Stimulated activated CD4-positive, alpha-beta T cell treated with anti-CD3 and anti-CD28 coated beads, Interleukin-1b, Interleukin-23, amount 100 ng/mL, for 1 hour (primary cell): ENCODE measurements at places on chromosomes 6 and 20.

- DNase-seq = no peak
Measured at GRCh38 chr6:157830354-157831017, 7.4 kb downstream of the SNX9 start.

DNA sequence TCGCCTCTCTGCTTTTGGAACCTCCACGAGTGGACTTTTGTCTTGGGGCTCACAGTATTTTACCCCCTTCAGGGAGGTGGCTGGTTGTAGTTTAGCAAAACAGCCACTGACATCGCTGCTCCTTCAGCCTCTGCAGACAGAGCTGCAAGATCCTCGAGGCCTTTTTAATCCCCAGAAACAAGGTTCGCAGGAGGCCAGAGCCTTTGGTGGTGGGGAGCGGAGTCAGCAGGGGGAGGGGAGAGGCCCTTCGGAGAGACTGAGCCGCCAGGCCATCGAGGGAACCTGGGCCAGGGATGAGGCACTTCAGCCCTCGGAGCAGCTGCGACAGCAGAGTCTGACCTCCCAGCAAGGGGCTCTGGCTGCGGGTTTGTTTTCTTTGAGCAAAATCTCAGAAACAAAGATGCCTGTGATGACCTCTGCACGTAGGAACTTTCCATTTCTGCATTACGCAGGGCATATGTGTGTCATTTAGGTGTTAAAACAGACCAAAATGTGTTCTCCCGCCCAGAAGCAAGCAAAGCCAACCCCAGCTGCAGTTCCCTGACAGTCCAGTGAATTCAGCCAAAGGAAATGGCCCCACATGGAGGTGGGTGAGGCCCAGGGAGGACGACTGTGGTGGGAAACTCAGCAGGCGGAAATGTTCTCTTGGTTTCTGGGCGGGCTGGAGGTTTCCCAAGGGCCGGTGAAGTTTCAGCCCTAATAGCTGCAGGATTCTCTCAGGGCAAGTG is 171.2 kb upstream of the SULF2 start:
- no peak for DNase-seq

- DNase-seq = no peak
Measured at GRCh38 chr6:88611721-88612120, 351.7 kb downstream of the RNGTT start.

DNA sequence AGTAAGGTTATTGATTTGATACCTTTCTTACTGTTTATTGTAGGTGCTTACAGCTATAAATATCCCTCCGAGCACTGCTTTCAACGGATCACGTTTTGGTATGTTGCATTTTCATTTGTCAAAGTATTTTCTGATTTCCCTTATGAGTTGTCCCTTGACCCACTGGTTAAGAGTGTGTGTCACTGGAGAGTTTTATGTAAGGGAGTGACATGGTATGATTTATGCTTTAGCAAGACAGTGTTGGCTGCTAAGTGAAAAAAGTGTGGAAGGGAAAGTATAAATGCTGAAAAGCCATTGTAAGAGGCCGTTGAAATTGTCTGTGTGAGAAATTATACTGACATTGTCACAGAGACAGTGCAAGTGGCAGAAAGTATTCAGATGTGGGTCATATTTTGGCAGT is 72.0 kb downstream of the SYCP2 start:
- no peak for DNase-seq

DNA sequence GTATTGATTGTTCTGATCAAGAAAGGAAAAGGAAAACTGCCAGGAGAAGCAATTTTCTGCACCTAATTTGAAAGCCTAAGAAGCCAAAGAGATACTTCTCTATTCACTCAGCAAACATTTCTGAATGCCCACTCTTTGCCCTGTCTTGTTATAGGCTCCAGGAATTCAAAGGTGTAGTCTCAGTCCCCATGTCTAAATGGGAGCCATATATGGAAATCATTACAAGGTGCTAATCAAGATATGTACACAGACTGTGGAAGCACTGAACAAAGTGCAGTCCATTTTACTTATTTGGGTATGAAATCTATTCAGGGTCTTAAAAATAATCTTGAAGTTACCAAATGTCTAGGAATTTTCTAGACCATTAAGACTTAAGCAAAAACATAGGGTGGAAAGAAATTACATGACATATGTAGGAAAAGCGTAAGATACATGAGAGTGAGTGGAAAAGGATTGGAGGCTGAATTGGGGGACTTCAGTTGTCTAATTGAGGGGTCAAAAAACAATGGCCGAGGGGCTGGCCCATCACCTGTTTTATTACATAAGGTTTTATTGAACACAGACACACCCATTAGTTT is 39.0 kb upstream of the ASCC3 start:
- no peak for DNase-seq

- no peak for DNase-seq
Measured at GRCh38 chr20:36491901-36492617, 49.3 kb upstream of the MYL9 start.

- no peak for DNase-seq
Measured at GRCh38 chr20:23233341-23233740, 117.2 kb upstream of the NXT1 start.

DNA sequence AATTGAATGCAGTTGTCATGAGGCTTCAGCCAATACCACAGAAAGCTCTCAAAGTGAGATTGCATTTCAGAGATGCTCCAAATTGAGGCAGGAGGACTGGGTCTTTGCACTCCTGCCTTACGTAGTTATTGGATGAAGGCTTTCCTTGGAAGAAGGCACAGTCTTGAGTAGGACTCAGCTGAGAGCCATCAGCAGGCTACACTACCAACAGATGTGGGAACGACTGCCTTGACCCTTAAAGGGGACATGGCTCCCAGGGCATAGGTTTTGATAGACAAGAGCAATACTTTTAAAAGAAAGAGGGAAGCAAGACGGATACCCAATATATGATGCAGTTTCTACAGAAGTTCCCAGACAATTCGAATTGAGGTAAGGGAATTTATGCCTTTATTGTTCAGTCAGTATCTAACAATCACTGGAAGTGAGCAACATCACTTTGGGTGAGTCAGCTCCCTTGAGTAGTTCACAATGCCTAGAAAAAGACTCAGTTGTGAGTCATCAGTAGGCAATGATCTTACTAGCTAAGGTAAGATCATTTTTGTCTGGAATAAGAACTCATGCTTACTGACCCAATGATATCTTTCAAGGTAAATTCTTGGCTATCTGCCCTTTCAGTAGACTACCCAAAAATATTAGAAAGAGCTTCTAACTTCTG is 390.8 kb downstream of the GJA1 start:
- no peak for DNase-seq

DNA sequence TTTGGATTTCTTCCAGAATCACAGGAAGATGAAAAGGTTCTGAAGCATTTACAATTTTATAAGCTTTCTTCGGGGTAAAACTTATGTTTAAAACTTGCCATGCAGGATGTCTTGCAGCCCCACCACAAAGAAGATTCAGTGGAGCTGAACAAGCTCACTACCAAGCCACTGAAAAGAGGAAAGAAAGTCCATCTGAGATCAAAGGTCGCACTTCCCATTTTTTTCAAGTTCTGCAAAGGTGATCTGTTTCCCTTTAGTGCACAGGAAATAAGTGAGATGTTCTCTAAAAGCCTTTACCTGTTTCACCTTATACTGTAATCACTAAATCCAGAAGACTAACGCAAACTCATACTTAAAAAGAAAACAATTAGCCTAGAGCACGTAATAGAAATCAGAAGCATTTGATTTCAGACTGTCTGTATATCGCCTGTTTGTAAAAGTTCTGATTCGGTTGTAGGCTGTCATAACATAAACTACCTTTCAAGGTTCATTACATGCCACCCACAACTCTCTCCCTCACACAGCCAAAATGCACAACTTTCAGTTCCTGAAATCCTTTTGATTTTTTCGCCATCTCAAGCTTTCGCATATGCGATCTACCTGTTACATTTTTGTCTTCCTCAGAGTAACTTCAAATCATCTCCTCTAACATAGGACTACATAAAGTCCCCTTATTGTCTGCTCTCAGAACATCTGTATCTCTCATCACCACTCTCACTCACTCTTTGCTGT is 1.8 kb downstream of the ECHDC1 start:
- no peak for DNase-seq

- no peak for DNase-seq
Measured at GRCh38 chr6:21986703-21987102, 310.1 kb downstream of the PRL start.

- no peak for DNase-seq
Measured at GRCh38 chr20:44254073-44254472, 7.0 kb downstream of the GDAP1L1 start.

DNA sequence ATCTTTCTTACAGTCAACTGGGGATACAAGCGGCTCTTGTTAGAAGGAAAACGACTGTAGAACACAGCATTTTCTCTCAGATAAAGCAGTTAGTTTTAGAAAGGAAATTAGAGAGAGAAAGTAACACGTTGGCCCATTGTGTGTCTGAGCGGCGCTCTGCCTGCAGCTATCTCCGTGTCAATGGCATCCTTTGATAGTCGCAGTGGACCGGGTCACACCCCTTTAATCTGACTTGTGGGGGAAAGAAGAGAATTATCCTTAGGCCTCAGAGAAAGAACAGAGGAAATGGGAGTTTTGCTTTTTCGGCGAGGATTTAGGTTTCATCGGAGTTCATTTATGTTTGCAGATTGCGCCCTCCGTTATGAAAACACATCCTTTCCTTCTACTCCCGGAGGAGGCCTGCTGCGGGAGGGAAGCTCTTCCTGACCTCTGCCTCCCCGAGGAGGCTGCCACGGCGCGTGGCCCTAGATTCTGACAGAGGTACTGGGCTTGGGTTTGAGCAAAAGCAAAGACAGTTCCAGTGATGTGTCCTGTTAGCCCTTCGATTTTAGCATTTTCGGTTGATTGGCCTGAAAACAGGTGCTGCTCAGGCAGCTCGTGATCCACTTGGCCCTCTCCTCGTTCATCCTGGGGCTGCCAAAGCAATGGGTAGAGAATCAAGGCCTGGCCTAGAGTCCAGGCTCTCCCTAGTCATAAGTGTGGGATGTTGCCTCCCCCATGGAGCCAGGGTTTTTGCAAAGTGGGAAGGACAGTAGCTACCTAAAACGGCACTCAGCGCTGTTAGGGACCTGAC is 74.9 kb downstream of the ZDHHC14 start:
- no peak for DNase-seq

GRCh38 chr20:63196768-63197470 is 19.0 kb downstream of the YTHDF1 start:
- no peak for DNase-seq

DNA sequence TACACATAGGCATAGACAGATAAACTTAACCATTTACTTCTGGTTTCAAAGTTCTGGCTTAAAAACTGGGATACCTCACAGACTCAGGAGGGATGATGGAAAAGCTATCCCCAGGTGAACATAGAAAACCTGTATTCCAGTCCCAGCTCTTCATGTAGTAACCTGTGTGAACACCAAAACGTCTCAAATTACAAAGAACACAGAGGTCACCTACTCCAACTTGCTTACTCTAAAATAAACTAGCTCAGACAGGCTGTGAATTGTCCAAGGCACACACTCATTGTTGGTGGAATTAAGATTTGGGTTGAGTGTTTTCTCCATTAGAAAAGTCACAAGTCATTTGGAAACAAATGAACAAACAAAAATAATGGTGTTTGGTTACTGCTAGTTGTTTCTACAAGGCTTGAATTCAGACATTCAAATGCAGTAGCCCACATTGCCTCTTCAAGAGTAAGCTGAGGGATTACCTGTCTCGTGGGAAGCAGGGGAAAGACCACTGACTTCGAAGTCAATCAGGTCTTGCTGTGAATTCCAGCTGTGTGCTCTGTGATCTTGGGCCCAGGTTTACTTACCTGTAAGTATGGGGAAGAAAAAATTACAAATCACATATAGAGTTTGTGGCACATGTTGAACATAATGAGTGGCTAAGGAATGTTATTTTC is 48.2 kb upstream of the LRRC1 start:
- DNase-seq = no peak

GRCh38 chr20:25217161-25218108 is 21.9 kb downstream of the ENTPD6 start:
- DNase-seq = no peak

GRCh38 chr6:106667022-106667402 is 37.6 kb downstream of the QRSL1 start:
- no peak for DNase-seq

DNA sequence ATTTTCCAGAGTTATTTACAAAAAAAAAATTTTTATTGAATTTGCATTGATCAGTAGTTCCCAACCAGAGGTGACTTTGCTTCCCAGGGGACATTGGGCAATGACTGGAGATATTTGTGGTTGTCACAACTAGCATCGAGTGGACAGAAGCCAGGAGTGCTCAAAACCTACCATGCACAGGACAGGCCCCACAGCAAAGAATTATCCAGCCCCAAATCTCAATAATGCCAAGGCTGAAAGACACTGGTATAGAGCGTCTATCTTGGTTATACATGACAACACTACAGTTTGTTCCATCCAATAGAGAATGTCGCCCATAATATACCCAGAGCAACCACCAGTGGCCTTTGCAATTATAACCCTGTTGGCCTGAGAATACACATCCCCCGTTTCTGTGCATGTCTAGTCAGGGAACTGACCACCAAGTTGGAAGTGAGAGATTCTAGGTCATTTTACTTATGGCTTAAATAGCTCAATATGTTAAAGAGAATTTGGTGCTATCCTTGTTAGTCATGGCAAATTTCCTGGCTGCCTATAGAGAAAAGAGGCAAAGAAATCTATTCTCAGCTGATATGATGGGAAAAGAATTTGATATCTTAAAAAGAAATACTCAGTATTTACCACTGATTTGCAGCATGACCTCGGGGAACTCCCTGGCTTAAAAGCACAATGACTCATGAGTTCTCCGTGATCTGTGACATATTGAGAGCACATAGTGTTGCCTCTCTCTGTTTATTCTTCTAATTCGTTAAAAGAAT is 76.0 kb upstream of the ADTRP start:
- DNase-seq = no peak

GRCh38 chr6:147954938-147955337 is 387.7 kb upstream of the SASH1 start:
- DNase-seq = no peak

- DNase-seq = no peak
Measured at GRCh38 chr6:109454496-109455436, 806 bp downstream of the MICAL1 start.

GRCh38 chr6:154653385-154653784 is 79.8 kb upstream of the SCAF8 start:
- no peak for DNase-seq

GRCh38 chr6:71028236-71028876 is 71.5 kb upstream of the B3GAT2 start:
- no peak for DNase-seq

GRCh38 chr6:154909311-154909710 is 85.8 kb upstream of the TIAM2 start:
- no peak for DNase-seq

DNA sequence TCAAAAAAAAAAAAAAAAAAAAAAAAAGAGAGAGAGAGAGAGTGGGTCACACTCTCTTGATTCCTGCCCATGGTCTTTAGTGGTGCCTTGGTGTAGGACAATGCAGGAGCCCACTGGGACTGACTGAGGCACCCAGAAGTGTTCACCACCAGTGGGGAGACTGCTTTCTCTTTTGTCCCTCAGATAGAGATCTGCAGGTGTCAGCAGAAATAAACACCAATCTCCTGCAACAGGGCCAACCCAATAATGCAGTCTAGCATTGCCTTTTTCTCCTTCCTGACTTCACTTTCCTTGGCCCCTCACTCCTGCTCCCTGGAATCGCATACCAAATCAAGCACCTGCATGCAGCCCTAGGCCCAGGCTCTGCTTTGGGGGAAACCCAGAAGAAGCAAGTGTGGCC is 39.0 kb upstream of the CCDC28A start:
- DNase-seq = no peak

- no peak for DNase-seq
Measured at GRCh38 chr20:25078662-25079061, 3.3 kb downstream of the VSX1 start.
